ENCODE measurements at places on chromosomes 16 and 17.

- no peak for DNase-seq
Observed at GRCh38 chr16:51996516-51996915, 550.4 kb downstream of the TOX3 start.

DNA sequence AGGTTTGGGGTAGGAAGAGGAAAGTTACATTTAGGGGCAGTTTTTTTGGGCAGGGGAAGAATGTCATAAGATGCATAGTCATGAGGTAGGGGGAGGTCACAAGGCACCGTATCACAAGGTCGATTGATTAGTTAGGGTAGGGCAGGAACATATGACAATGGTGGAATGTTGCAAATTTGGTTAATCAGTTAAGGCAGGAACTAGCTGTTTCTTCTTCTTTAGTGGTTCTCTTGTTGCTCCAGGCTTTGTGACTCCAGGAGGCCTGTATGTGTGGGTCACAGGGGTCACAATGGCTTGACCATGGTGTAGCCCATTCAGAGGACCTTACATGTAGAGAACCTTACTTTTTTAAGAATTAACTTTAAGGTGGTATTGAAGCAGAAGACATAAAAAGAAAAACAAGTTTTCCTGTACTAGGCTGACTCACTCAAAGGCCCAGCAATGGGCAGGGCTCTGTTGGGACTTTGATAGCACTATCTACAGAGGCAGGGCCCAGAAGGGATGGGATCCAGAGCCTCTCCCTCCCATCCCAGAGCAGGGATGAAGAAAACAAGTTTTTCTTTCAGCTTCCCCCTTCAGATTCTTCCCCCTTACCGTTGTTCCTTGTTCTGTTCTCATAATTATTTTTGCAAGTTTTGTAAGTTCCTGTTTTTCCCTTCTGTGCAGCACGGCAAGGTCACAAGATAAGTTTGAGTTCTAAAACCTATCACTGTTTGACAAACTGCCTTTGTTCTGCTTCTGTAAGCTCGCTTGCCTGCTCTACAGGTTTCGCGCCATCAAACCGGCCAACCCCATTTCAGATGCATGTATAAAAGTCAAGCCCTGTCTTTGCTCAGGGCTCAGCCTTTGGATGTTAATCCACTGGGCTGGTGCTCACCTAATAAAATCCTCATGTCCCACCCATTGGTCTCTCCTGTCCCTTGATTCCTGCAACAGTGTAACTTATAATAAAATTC lies 45.8 kb upstream of the ATF7IP2 start:
- no peak for DNase-seq

DNA sequence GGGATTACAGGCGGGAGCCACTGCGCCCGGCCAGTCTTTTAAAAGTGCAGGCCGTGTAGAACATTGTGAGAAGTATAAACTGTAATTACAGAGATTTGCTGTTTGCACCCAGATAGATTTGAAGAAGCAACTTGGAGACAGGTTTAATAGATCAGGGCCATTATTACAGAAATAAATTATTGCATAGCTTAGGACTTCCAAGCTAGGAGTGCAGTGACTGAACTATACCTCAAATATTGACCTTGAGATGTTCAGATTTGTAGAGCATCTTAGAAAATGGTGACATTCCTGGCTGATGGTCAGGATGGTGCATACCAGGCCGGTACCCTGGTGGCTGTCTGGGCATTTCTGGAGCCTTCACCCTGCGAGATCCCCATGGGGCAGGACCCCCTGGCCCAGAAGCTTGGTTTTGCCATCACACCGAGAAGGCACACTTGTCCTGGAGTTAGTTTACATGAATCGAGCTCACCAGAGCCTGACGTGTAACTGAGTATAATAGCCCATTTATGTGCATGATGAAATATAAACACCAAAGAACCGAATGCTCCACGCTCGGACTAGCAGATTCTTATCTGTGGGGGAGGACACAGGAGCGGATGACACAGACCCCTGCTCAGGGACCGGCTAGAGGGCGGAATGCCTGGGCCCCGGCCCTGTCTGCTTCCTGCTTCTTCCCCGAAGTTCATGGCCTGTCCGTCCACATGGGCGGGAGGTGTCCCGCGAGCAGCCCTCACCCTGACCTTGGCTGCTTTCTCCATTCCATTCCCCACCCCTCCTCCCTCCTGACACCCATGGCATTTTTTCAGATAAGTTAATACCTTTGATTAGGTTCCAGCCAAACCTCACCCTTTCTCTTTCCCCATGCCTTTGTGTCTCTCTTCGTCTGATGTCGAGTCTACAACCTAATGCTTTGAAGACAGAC lies 32.1 kb downstream of the CCDC40 start:
- DNase-seq: no peak

DNA sequence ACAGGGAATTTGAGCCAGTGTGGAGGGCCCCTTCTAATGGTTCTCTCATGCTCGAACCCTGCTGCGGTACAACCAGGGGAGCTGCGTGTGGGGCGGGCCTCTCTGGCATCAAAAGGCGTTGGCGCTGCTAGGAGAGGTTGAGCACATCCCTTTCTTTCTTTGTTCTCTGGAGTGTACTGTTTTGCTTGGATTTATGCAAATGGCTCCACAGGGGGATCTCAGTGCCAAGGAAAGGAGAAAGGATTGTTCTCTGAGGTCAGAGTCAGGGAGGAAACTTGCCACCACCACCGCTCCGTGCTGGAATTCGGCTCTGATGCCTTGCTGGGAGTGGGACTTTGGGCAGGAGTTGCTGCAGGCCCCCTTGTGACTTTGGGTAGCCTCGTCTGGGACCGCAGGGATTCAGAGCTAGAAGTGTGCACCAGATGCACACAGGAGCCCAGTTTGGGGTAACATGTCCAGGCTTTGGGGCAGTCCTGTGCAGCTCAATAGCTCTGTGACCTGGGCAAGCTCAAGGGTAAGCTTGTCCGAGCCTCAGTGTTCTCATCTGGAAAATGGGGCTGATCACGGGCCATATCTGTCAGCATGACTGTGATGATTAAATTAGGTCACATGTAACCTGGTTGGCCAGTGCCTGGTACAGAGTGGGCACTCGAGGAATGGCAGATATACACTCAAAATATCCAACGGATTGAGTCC lies 353.0 kb upstream of the EEF2KMT start:
- DNase-seq: no peak

- no peak for DNase-seq
Observed at GRCh38 chr17:81392909-81393654, 2.2 kb upstream of the BAHCC1 start.

- no peak for DNase-seq
Observed at GRCh38 chr17:20257008-20257407, 210.3 kb downstream of the LGALS9B start.

DNA sequence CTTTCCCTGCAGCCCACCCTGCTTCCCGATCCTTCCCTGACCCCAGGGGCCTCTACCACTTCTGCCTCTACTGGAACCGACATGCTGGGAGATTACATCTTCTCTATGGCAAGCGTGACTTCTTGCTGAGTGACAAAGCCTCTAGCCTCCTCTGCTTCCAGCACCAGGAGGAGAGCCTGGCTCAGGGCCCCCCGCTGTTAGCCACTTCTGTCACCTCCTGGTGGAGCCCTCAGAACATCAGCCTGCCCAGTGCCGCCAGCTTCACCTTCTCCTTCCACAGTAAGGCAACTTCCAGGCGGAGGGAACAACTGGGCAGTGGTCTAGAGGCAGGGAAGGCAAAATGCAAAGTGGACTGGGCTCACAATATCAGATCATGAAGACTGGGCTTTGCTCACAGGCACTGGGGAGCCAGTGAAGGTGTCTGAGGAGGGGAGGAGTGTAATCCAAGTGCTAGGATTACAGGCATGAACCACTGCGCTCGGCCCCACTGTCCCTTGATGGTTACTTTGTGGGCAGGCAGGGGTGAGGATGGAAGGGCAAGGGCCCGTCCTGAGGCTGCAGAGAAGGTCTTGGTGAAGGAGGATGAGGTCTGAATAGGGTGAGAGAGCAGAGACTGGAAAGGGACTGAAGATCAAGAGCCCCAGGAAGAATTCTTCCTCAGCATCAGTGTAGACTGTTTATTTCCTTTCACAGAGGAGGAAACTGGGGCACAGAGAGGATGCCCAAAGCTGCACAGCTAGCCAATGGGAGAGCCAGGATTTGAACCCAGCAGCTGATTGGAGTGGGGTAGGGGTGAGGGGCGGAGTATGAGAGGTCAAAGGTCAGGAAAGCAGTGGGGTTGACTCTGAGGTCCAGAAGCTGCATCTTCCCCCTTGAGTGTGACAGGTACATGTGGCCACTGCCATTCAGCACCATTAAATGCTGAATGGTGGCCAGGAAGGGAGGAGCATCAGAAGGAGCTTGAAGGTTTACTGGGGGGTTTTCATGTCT lies 16.5 kb upstream of the ADGRG3 start:
- DNase-seq: peak; percentile 29

- DNase-seq: peak; percentile 50
Observed at GRCh38 chr17:72588961-72589360, 468.1 kb downstream of the SOX9 start.

- DNase-seq: no peak
Observed at GRCh38 chr17:61399131-61400065, at the start of gene TBX2. Gene TBX2 (plus strand): TSS chr17:61399843. CDS start chr17:61400177, 334 bp downstream.

- DNase-seq: no peak
Observed at GRCh38 chr17:72171703-72172667, 51.2 kb downstream of the SOX9 start.

GRCh38 chr16:59759296-59759695 lies 1025.2 kb upstream of the GOT2 start:
- DNase-seq: no peak

DNA sequence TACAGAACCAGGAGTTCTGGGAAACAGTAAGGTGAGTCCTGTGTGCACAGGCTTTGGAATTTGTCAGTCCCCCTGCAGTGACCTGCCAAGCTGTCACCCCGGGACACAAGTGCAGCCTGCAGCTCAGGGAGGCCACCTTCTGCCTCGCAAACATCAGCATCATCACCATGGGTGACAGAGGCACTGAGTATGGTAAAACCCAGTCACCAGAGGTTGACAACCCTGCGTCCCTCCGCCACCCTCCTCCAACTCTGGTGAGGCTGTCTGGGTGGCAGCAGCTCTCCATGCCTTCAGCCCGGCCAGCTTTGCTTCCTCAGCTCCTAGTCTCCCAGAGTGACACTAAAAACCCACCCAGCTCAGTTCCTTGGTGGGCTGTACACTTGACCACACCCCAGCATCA lies 221.0 kb downstream of the CPPED1 start:
- DNase-seq: no peak

DNA sequence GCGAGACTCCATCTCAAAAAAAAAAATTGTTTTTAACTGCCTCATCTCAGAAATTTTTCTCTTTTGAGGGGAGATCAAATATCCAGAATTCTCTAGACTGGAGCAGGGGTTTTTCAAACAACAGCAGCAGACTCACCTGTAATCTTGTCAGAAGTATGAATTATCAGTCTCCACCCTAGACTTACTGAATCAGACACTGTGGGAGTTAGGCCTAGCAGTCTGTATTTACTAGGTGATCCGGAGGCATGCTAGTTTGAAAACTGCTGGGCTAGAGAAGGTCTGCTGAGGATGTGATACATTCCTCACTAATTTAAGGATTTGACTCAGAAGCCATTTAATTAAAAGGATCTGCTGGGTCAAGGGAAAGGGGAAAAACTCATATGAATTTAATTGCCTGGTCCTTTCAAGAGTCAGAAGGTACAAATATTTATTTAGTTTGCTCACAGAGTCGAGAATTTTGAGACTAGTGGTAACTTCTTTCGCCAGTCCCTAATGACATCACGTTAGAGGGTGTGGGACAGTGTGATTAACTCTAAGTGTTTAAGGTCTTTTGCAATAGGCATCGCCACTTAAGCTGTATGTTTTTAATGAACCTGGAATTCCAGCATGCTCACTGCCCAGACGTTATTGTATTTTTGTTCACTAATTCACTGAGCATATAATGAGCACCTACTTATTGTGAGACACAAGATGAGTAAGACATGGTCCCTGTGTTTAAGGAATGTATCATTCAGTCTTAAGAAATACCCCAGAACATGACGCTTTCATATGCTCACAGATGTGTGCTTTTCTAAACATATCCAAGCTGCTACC lies 14.2 kb downstream of the ATP6V0A1 start:
- no peak for DNase-seq

GRCh38 chr16:9755081-9755480 lies 427.1 kb downstream of the GRIN2A start:
- no peak for DNase-seq

DNA sequence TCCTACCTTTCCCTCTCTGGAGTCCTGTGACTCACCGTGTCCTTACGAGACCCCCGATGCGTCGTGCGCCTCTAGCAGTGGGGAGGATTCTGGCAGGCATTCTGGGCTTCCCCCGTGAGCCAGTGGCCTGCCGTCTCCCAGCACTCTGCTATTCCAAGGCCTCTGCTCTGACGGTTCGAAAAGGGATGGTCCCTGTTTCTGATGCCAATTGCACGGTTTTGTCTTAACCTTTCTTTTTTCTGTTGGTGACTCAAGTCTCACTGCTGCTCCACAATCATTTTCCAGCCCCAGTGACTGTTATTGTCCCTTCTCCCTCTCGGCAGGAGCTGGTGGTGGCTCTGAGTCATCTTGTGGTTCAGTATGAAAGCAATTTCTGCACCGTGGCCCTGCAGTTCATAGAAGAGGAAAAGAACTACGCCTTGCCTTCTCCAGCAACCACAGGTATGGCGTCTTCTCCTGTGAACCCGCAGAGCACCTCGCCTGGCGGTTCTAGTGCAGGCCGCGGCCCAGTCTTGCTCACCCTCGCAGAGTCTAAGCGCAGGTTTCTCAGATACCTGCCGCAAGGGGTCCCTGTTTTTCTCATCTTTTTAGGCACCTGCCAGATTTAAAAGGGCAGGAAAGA lies 100.1 kb upstream of the CHMP6 start:
- peak; percentile 91 for DNase-seq

Measured in activated CD4-positive, alpha-beta memory T cell treated with anti-CD3 and anti-CD28 coated beads for 36 hours (primary cell).